Midbrain (tissue), 1 donor: ENCODE measurements at places on chromosomes 4 and X.

GRCh38 chr4:174204164-174204831 is 79.2 kb downstream of the FBXO8 start:
- no peak for DNase-seq

DNA sequence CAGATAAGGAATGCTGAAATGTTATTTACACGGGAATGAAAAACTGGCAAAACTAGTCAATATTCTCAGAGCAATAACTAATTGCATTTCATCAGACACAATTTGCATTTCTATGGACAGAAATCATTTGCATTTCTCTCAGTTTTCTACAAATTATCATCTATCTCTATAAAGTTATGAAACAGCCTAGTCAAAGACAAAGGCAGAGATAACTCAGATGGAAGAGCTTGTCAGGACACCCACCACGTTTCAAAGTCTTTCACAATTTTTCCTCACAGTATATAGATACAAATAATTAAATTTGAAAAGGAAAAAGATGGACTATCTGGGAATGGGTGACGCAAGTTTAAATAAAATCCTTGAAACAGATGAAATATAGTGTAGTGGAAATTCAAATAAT is 230.8 kb downstream of the GASK1B start:
- no peak for DNase-seq

- DNase-seq = no peak
Observed at GRCh38 chrX:118825227-118825626, 1.6 kb downstream of the ZCCHC12 start.

- no peak for DNase-seq
Observed at GRCh38 chr4:74056114-74056857, 17.8 kb upstream of the CXCL3 start.

GRCh38 chrX:97199501-97199900 is 315.8 kb downstream of the RPA4 start:
- DNase-seq = no peak
